Prostate gland (tissue), 2 donors: ENCODE measurements at places on chromosomes 12 and 14. TPM values are rescaled to one million over a fixed set of nuclear protein-coding genes. Genes with fewer than 3 reads are reported as not detected.

POTEG gene
- total RNA-seq: 234 TPM

DHH gene
- 114 TPM for total RNA-seq

DNA sequence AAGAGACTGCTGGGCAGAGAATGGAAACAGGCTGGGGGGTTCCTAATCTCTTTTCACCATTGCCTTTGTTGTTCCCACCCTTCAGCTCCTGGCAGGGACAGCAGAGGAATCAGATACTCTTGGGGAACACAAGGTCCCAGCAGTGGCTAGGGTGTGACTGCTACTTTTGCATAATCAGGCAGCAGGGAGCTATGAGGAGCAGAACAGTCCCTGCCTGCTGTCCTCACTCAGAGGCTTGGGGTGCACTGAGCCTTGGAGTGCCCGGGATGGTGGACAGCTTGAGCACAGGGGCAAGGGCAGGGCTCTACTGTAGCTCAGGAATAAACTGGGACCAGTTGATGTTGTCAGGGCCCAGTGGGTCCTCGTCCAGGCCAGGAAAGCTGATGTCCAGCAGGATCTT, 1.5 kb upstream of the TEX52 start:
- H3K27me3 ChIP-seq: no peaks in the 10 kb centered on the region
- no peaks in the 10 kb centered on the region for H3K4me1 ChIP-seq
- no peak overlapping the region for H3K27ac ChIP-seq
- no peak overlapping the region for H3K4me3 ChIP-seq
- H3K36me3 ChIP-seq: no peaks in the 10 kb centered on the region

DNA sequence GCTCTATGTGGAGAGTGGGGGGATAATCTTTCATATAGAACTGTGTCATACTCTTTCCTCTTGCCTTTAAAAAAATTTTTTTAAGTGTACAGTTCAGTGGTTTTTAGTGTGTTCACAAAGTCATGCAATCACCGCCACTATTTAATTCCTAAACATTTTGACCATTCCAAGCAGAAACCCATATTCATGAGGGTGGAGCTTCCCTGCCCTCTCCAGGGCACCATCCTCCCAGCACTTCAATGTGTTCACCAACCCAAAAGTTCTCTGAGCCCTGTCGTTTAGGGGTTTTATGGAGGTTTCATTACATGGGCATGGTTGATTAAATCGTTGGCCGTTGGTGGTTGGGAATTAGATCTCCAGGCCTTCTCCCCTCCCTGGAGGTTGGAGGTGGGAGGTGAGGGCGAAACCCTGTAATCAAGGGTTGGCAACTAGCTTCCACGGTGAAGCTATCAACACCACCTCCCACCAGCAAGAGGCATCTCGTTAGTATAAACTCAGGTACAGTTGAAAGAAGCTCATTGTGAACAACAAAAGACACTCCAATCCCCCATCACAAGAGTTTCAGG, 42.8 kb upstream of the WNK1 start:
- H3K27ac ChIP-seq: no peak overlapping the region
- DNase-seq: no peak
- no peaks in the 10 kb centered on the region for H3K36me3 ChIP-seq
- no peaks in the 10 kb centered on the region for H3K4me1 ChIP-seq

GRCh38 chr12:66164349-66164821, 5.4 kb downstream of the TMBIM4 start:
- no peak overlapping the region for H3K27ac ChIP-seq
- H3K4me3 ChIP-seq: no peak overlapping the region
- H3K27me3 ChIP-seq: no peaks in the 10 kb centered on the region

GRCh38 chr14:69349091-69349777, 48.9 kb downstream of the ERH start:
- no peaks in the 10 kb centered on the region for H3K36me3 ChIP-seq
- no peak for DNase-seq
- no peaks in the 10 kb centered on the region for H3K27me3 ChIP-seq
- no peak overlapping the region for H3K4me3 ChIP-seq

- no peaks in the 10 kb centered on the region for H3K36me3 ChIP-seq
- H3K4me1 ChIP-seq: no peaks in the 10 kb centered on the region
- no peak for DNase-seq
- H3K27ac ChIP-seq: no peak overlapping the region
Measured at GRCh38 chr12:27161458-27162228, 79.3 kb upstream of the C12orf71 start.

- H3K27ac ChIP-seq: no peak overlapping the region
- no peaks in the 10 kb centered on the region for H3K36me3 ChIP-seq
- DNase-seq: peak; percentile 67
- no peaks in the 10 kb centered on the region for H3K4me1 ChIP-seq
- H3K4me3 ChIP-seq: no peak overlapping the region
Measured at GRCh38 chr12:119544765-119545625, 48.6 kb upstream of the TMEM233 start.

DNA sequence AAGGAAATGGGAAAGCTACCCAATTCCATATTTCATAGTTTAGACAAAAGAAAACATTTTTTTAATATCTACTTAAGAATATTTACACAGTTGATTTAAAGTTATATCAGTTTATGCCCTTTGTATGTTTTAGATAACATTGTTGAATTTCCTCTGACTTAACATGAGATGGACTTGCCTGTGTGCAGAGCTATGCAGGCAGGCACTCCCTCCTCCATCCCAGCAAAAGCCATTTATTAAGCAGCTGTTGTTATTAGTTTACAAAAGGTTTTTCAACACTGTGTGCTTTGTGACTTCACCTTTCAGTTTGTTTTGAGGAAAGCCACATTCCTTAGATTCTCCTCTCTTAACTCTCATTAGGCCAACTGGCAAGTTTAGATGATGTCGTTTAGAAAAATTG, 337.5 kb upstream of the PDE3A start:
- no peak overlapping the region for H3K27ac ChIP-seq
- no peak for DNase-seq
- no peak overlapping the region for H3K4me3 ChIP-seq
- H3K36me3 ChIP-seq: no peaks in the 10 kb centered on the region
